ENCODE measurements at places on chromosomes 4 and X.

DNA sequence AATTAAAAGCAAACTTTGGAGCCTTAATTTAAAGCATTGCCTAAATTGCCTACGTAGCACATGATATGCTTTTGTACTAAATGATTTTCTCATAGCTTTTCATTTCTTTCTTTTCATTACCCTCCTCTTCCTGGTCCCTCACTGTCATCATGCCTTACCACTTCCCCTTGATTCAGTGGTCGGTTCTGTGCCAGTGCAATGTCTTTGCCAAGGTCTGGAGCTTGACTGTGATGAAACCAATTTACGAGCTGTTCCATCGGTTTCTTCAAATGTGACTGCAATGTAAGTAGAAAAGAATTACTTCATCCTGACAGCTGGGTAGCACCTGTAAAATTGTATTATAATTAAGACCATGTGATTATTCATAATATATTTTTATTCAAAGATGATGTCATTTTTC, 72.5 kb downstream of the C4orf46 start:
- no peak for DNase-seq

DNA sequence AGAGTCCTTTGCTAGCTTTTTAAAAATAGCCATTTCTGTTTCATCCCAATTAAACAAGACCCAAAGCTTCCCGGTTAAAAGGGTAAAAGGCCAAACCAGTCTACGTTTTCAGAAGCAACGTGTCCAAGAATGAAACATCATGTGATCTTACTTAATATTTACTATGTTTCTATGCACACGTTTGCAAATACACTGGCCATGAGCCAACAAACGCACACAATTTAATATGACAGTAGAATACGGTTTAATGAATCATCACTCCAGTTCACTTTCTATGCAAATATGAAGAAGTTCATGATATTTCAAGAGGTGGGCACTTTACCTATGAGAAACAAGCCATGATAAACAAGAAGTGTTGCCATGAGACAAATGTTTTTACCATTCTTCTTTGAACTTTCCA, 4.3 kb downstream of the NR0B1 start:
- no peak for DNase-seq

- DNase-seq: no peak
Measured at GRCh38 chr4:154686838-154687237, 57.0 kb upstream of the LRAT start.

GRCh38 chrX:38352362-38352761, at the start of gene OTC:
OTC (plus strand) TSS chrX:38352604; CDS start chrX:38352697, 93 bp downstream.
- no peak for DNase-seq

DNA sequence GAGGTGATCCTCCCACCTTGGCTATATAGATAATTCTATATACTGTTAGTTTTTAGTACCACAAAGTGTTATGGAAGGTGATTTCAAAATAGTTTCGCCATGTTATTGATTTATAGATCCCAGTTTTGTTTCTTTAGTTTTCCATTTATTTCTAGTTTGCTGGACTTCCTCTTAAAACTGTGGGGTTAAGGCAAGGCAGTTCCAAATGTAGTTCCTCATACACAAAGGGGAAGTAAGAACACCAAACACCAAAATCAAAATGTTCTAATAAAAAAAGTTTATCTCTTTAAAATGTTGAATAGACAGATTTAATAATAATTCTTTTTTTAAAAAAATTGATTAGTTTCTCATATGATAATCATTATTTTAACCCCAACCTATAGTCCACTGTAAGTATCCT, 6.8 kb upstream of the CISD2 start:
- no peak for DNase-seq

DNA sequence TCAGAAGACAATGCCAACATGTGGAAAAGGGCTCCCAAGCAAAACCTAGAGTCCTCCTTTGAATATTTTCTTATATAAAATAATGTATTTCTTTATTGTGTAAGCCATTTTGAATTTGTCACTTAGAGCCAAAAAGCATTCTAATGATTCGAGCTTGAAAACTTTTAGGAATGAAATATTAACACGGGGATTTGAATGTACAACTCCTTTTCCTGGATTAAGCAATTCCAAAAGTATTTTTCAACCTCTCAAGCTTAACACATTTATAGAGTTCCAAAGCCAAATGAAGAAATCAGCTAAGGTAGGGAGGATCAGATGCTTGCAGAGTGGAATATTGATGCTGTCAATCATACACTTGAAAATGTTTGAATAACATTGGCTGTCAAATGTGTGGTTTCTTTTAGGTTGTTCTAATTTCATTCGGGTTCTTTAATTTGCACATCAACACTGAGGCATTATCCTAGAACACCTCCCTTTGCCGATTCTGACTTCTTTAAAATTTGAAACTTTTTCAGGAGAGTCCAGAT, 67.2 kb upstream of the ETNPPL start:
- DNase-seq: no peak

GRCh38 chr4:58600290-58600689, 1490.1 kb upstream of the IGFBP7 start:
- DNase-seq: no peak

- DNase-seq: no peak
Measured at GRCh38 chr4:734075-734474, 28.4 kb downstream of the PCGF3 start.

All from activated CD4-positive, alpha-beta T cell treated with anti-CD3 and anti-CD28 coated beads, Interleukin-2, amount 50 U/mL, for 16 hours (primary cell).